ENCODE measurements at places on chromosomes 1 and 21.

- DNase-seq = no peak
These were observed 12.5 kb downstream of the CSDE1 start for GRCh38 chr1:114745291-114745690.

DNA sequence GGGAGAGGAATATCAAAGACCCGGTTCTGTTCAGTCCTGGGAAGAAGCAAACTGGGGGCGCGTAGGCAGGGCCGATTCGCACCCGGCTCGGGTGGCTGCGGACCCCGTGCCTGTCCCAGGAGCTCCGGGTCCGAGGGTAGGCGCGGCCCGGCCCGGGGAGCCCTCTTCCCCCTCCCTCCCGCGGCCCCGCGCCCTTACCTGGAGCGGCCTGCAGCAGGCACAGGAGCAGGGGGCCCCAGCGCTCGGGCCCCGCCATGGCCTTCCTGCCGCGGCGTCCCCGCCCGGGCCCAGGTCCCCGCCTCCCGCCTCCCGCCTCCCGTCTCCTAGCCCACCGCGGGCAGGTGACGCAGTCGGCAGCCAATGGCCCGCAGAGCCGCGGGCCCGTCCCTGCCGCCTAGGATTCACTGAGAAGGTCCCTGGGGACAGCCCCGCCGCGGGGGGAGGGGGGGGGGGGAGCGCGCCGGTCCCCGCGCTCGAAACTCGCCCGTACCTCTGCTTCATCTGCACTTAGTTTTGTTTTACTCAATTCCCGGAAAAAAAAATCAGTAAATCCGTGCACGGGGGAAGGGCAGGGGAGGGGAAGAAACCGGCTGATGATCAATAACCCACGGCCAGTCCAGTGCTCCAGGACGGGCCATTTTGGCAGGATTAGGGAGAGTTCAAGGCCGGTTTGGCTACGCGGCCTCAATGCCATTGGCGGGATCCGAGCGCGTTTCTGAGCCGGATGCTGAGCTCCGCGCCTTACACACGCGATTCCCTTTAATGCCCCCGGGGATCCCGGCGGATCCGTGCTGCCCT is at the start of gene IFNLR1:
TSS of gene IFNLR1 (minus strand) at position 297 of the 798 bp plus-strand sequence. CDS start at position 256, 41 bp downstream.
- no peak for DNase-seq

- DNase-seq = no peak
These were observed 15.3 kb downstream of the ERI3 start for GRCh38 chr1:44339731-44340130.

GRCh38 chr1:168614235-168614634 is 37.8 kb downstream of the XCL1 start:
- no peak for DNase-seq

GRCh38 chr1:55696181-55696754 is 481.1 kb upstream of the USP24 start:
- DNase-seq = peak; percentile 78

DNA sequence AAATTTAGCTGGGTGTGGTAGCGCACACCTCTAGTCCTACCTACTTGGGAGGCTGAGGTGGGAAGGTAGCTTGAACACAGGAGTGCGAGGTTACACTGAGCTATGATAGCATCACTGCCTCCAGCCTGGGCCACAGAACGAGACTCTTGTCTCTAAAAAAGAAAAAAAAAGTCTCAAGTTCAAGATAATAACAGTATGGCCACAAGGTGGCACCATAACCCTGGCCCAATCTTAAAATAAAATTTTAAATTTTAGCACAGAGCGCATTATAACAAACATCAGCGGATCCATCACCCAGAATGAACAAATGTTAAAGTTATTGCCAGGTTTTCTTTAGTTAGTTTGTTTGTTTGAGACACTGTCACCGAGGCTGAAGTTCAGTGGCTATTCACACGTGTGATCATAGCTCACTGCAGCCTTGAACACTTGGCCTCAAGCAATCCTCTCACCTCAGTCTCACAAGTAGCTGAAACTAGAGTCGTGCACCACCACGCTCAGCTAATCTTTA is 2.9 kb upstream of the HTR6 start:
- no peak for DNase-seq

- DNase-seq = no peak
These were observed 41.4 kb downstream of the RNF115 start for GRCh38 chr1:145782272-145783099.

GRCh38 chr1:107379826-107380225 is 239.0 kb downstream of the NTNG1 start:
- no peak for DNase-seq

DNA sequence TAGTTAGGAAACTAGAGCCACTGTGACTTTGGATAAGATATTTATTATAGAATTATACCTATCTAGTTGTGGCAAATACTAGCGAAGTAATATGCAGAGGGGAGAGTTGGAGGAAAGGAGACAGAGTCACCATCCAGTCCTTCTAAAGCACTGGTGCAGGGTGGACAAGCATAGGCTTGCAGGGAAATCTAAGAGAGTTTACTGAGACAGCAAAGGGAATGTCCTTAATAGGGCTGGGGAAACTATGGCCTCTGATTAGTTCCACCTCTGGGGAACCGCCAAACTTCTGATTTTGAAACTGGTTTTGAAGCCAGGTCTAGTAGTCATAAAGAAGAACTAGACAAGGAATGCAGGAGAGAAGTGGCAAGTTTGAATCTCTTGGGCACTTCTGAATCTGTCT is 407.9 kb downstream of the VAV3 start:
- no peak for DNase-seq
